ENCODE measurements at places on chromosomes 6 and 20.

GRCh38 chr6:17923401-17923863 lies 64.0 kb downstream of the KIF13A start:
- no peak for DNase-seq

DNA sequence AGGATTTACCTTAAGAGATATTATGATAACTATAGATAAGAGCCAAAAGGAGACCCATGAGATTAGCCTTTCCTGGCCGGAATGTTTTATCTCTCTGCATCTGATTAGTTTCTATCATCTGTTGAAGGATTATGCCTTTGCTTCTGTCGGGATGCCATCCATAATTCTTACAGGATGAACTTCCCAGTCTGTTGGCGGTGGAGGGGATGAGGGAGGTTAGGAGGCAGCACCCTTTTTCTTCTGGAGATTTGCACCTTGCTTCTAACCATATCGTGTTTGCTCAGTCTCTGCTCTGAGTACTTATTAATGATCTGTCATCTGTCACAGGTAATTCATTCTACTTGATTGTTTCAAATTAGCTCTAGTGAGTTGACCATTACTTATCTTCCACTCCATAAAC lies 292.1 kb downstream of the KHDC1L start:
- DNase-seq: no peak

DNA sequence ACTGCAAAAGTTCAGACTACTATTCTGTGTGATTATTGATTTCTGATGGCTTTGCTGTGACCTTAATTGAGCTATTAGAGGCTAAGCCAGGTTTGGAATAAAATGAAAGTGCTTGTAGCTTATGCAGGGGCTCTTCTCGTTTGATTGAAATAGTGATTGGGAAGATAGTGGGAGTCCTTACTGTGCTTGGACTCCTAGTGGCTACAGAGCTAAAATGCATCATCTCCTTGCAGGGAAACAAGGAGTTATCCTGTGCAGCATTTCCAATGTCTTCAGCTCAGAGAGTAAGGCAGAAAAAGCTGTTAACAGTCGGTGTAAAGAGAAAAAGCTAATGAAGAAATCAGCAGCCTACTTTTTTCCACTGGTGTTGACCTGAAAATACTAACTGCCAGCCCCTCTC lies 173.5 kb downstream of the SLC35F1 start:
- DNase-seq: peak; percentile 5

DNA sequence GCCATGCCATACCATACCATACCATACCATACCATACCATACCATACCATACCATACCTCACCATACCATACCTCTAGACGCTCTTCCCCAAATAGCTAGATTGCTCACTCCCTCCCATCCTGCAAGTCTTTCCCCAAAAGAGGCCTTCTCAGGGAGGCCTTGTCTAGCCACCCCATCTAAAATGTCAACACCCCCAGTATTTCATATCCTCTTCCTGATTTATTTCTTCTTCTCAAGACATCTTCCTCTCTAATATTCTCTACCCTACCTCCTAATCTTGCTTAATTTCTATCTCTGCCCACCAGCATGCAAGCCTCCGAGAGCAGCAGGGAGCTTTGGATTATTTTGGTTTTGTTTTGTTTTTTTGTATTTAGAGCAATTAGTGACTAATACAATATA lies 225.2 kb upstream of the RREB1 start:
- no peak for DNase-seq

DNA sequence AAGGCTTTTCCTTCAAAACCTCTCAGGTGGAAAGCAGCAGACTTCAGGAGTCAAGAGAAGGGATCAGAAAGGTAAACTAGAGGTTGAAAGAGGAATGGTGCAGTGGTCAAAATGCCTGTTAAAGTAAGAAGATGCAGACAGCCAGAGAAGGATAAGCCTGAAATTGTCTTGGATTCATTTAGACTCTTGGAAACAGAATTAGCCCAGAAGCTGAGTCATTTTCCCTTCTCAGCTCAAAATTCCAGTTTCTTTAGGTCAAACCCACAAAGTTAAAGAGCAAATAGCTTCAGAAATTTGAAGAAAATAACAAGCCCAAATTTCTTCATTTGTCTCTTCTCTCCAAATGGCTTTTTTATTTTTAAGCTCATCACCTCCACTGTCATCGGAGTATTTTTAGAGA lies 73.9 kb downstream of the DHX35 start:
- DNase-seq: no peak

DNA sequence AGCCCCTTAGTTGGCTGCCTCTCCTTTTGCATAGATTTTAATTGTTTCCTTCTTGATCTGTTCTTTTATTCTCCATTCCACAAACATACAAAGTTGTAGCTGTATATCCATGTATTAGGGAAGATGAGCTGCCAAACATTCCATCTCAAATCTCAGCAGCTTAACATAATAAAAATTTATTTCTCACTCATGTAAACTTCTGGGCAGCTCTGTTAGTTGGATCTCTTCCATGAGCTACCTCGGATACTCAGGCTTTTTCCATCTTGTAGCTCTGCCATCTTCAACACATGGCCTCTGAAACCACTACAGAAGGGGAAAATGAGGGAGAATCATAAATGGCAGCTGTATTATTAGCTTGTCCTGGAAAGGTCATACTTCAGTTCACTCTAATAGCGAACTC lies 149.4 kb upstream of the BMP2 start:
- no peak for DNase-seq

GRCh38 chr6:152049502-152049901 lies 242.0 kb downstream of the ESR1 start:
- DNase-seq: no peak

GRCh38 chr6:144193181-144193580 lies 42.9 kb downstream of the STX11 start:
- no peak for DNase-seq

- peak; percentile 91 for DNase-seq
Observed at GRCh38 chr6:125637207-125637606, 112.2 kb upstream of the HEY2 start.

GRCh38 chr6:156848533-156848932 lies 71.4 kb downstream of the ARID1B start:
- DNase-seq: no peak

GRCh38 chr6:108944707-108945680 lies 96.8 kb downstream of the ARMC2 start:
- DNase-seq: no peak

- DNase-seq: no peak
Observed at GRCh38 chr6:90894285-90895130, 307.6 kb upstream of the MAP3K7 start.

GRCh38 chr6:24520929-24521546 lies 26.3 kb downstream of the ALDH5A1 start:
- DNase-seq: peak; percentile 62

- no peak for DNase-seq
Observed at GRCh38 chr6:140203661-140204147, 829.3 kb upstream of the CITED2 start.

DNA sequence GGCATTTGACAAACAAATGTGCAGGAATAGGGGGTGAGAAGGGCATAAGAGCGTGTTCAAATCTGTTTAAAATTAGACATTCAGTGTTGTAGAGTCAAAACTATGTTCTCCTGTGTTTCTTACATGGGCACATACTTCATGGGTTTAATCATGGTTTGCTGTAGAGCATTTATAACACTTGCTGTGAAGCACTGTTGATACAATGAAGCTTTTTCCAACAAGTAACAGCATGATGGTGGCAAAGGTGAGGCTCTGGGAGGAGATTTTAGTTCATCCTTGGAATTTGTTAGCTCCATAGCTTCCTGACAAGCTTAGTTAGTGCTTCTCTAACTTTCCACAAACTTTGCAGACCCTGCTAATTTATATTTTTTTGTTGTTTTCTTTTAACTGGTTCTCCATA lies 900.7 kb downstream of the TFAP2A start:
- DNase-seq: no peak

- peak; percentile 10 for DNase-seq
Observed at GRCh38 chr6:131015630-131016263, 47.3 kb downstream of the EPB41L2 start.

DNA sequence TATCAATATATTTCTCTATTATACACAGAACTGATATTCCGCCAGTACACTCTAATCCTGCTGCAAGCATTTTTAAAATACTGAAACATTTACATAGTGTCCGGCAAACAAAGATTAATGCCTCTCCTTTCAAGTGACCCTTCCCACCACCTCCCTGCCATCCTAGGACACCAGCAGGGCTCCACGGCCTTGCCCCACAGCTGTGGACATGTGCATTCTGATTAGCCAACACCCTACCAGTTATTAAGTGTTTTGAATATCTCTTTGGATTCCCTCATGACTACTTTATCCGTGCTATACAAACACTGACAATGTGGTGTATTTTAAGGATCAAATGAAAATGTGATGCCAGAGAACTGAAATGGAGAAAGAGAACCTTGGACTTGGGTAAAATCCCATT lies 615.1 kb downstream of the KIF16B start:
- DNase-seq: no peak

DNA sequence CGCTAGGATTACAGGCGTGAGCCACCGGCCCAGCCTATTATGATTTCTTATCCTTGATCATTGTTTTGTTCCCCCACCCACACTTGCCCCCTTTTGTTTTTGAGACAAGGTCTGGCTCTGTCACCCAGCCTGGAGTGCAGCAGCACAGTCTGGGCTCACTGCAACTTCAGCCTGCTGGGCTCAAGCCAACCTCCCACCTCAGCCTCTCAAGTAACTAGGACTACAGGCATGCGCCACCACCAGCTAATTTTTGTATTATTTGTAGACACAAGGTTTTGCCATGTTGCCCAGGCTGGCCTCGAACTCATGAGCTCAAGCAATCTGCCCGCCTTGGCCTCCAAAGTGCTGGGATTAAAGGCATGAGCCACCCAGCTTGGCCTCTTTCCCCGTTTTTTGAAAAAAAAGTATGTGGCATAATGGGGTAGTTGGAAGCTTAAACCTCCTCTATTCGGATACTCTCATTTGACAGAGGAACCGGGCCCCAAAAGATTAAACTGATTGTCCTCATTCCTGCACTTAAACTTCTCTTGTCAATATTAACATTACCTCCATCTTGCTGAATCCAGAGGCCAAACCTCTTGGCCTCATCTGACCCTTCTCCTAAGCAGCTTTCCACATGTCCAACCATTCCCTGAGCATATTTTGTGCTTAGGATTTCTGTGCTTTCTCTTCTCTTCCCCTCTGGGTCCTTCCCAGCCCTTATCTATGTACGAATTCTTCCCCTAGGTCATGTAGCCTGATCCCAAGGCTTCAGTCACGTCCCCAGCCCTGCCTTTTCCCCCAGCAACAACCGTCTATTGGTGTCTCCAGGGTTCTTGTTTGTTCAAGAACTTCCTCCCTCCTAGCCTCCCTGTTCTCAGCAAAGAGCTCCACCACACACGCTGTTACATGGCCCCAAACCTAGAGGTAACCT lies 6.1 kb upstream of the EZR start:
- no peak for DNase-seq

GRCh38 chr6:39653612-39654011 lies 71.6 kb downstream of the KIF6 start:
- DNase-seq: peak; percentile 63

GRCh38 chr6:53926505-53926904 lies 131.7 kb downstream of the LRRC1 start:
- no peak for DNase-seq

Measured in COLO829 (cell line).